Stimulated activated CD8-positive, alpha-beta memory T cell treated with anti-CD3 and anti-CD28 coated beads, Interleukin-7, amount 100 ng/mL, for 24 hours (primary cell): ENCODE measurements at places on chromosomes 7 and 10.

DNA sequence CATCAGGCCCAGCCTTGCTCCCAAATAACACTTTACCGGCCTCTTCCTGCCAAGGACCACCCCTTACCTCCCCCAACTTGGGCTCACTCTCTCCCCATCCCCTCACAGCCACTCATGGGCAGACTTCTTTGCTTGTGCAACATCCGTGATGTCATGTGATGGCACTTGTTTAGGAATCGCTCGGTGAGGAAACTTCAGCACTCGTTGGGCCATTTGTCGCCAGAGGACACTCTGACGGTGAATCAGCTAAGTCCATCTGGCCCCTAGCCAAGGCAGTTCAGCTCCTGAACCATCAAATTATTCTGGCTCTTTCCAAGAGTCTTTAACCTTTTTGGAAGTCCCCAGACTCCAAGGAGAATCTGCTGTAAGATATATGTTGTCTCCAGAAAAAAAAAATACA lies 19.2 kb downstream of the BTBD16 start:
- DNase-seq = no peak

DNA sequence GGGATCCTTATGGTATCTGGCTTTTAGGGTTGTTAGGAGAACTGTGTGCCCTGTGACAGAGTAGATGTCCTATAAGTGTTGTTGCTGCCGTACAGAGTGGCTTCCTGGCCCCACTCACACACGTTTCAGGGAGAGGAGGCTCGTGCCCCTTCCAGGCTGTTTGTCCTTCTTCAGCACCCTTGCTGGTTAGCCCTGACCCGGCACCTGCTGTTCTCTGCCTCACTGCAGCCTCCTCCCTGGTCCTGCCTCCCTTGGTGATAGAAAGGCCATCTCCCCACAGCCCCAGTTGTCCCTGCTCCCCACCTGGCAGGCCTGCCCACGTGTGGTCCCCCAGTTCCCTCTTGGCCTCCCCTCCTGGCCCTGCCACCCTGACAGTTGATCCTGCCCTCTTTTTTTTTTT lies 2.3 kb downstream of the CLIP2 start:
- no peak for DNase-seq

- no peak for DNase-seq
These were observed 26.0 kb downstream of the SPOCK2 start for GRCh38 chr10:72062382-72062781.

DNA sequence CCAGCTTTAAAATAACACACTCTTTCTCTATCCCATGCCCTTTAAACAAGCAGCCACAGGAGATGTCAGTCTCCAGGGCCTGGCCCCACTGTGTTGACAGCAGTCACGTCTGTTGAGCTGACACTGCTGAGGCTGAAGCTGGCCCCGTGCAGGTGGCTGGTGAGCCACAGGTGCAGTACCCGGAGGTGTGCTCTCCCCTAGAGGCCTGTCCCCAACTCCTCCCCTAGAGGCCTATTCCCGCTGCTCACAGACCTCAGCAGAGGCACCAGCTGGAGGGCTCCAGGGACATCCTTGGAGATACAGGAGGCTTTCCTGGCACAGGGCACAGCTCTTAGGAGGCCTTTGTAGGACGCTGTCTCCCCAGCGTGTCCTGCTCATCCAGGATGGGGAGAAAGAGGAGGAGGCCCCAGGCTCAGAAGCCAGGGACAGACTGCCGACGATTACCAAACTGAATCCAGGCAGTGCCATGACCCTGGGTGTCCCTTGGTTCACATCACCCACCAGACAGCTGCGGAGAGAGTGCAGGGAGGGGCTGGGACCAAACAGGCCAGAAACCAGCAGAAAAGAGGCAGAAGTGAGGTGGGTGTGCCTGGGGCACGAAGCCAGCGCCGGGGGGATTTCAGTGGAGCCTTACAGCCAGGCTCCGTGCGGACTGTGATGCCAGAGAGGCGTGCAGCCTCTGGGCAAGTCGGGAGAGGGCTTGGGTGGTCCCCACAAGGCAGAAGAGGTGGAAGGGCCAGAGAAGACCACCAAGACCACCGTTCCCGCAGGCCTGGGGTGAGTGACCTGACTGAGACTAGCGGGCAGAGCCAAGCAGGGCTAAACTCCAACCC lies 18.5 kb upstream of the TTYH3 start:
- no peak for DNase-seq

GRCh38 chr7:156378806-156379205 lies 261.8 kb upstream of the RNF32 start:
- no peak for DNase-seq

DNA sequence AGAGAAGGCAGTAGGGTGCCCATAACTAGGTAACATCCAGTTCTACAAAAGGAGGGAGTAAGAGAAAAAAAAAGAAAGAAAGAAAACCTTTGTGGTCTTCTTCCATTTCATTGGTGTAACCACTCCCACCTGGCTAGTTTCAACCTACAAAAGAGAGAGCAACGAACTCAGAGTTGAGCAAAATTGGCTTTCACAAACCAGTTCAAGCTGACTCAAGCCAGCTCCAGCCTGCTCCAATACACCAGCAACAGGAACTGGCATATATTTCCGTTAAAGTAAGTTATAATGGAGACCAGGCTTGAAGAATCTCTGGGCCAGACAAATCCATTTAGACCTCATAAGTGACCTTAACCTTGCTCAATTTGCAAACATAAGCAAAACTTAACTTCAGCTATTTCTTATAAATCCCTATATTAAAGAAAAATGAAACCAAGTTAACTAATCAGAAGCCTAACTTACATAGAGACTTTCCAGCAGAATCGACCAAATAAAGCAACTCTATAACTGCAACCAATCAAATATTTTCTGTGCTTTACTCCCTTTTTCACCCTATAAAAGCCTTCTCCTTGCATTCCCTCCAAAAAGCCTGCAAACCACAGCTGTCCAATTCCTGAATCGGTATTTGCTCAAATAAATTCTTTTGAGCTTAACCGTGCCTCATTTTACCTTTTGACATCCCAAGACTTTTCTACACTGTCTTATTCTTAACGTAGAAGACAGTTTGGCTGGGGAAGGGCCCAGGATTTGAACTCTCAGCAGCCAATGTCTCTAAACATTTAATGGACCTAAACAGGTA lies 10.1 kb downstream of the ANKRD22 start:
- no peak for DNase-seq

DNA sequence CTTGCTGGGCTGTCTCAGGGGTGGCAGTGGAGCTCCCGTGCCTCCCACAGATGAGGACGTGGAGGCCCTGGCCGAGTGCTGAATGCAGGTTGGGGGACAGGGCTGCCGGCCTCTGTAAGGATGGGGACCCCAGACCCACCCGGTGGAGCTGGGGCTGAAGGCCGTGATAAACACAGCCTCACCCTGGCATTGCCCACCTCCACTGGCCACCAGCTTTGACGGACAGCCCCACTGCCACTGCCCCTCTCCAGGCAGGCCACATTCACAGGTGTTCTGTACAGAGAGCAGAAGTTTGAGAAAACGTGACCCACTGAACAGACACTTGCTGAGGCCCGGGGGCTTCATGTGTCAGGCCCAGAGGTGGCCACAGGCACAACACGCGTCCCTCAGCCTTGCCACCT lies 126.2 kb downstream of the LHPP start:
- DNase-seq = no peak

DNA sequence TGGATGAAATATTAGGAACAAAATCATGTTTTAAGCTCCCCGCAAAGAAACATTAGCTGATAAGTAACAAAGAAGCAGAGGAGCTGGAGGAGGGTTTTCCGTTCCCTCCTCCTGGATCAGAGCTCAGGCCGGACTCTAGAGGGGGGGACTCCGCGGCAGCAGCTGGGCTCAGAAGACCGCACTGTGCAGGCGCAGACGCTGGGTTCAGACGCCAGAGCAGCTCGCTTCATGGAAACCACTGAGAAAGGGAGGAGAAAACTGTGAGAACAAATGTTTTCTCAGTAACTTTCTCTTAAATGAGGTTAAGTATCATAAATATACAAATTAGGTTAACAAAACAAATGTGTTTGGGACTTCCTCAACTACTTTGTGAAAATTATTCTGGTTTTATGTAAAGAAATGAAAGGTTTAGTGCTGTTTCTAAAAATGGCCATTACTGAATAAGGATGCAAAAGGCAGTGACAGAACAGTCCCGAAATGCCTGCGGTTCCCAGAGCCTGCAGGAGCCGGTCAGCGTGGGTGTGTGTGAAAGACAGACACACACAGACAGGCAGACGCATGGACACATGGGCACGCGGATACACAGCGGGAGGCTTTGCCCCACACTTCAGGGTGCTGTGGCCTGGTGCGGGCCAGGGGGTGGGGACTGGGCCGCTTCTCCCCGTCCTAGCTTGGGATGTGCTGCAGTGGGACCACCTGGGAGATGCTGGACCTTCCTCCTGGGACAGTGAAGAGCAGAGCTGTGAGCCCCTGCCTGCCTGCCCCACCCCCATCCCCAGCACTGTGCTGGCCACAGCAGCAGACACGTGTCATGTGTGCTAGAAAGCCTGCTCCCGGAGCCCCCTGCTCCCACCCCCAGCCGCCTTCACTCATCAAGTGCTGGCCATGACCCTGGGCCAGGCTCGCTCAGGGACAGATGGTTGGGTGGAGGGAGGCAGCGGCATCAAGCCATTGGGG lies 20.3 kb upstream of the ADGRA1 start:
- no peak for DNase-seq

GRCh38 chr7:136555933-136556332 lies 312.5 kb upstream of the CHRM2 start:
- DNase-seq = no peak

DNA sequence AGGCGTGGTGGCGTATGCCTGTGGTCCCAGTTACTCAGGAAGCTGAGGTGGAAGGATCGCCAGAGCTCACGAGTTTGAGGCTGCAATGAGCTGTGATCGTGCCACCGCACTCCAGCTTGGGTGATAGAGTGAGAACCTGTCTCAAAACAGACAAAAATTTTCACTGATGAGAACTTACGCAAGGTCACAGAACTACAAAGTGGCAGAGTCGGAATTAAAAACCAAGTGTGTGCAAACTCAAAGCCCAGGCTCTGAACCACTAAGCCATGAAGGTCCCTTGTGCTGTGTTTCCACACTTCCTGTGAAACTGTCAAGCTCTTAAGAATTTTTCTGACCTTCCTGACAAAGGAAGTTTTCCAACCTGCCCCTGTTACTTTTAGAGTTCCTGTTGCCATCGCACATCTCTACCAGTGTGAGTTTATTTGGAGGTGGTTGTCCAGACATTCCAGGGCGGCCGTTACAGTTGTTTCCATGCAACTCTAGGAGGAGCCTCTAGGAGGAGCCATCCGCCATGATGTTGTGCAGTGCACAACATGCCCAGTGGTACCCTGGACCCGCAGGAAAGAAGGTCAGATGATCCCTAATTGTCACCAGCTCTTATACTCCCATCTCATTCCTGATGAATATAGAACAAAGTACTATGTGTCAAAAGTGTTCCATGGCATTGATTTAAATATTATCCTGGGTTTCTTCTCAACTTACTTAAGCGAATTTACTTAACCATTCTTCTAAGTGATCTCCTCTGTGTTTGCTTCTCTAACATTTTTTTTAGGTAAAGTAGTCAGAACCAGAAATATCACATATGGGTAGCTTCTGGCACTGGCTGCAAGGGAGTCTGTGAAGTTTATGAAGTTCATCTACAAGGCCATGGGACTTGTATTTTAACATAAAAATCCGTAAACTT lies 49.0 kb upstream of the LYZL1 start:
- DNase-seq = no peak

DNA sequence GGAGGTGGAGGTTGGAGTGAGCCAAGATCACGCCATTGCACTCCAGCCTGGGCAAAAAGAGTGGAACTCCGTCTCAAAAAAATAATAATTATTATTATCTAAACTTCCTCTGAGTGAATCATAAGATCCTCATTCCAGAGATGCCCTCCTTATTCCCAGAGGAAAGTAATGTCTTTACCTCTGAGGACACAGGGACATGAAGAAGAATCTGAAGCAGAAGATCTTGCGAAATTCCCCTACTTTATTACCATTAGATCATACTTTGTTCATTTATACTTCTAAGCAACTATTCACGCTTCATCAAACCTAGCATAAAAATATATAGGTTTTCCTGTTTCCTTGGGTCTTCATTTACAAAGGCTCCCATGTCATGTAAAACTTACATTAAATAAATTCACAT lies 143.1 kb downstream of the ETV1 start:
- DNase-seq = no peak

DNA sequence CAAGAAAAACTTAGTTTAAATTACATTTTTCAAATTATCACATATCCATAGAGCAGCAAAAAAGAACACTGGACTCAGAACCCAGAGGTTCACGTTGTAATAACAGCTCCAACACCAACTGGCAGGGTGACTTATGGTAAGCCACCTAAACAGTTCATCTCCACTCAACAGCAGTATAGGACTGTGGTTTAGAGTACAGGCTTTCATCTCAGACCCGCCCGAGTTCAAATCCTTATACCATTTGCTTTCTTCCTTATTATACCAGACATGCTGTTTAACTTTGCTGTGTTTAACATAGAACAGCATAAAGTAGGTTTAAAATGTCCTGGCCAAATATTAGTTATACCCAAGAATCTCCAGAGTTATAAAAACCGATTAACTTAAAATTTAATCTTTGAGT lies 97.9 kb downstream of the ARHGAP21 start:
- DNase-seq = no peak

DNA sequence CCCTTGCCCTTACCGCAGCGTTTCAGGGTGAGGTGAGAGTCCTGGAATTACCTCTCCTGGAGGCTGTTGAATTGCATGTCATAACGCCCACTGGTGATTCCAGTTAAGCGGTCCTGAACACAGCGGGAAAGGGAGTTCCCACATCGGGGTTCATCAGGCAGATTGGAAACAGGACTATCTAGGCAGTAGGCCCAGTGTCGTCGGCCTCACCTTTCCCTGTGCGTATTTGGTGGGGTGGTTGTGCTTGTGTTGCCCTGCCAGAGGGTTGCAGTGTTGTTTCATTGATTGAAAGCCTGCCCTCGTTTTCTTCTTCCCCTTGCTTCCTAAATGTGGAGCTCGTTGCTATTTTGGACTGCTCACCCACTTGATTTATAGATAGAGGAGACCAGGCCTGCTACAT lies 10.6 kb upstream of the SUN1 start:
- no peak for DNase-seq

- DNase-seq = no peak
These were observed 197.9 kb downstream of the ARHGAP12 start for GRCh38 chr10:31730776-31731175.

GRCh38 chr10:78576276-78576675 lies 492.5 kb upstream of the ZMIZ1 start:
- no peak for DNase-seq

- no peak for DNase-seq
These were observed 1.2 kb downstream of the TPK1 start for GRCh38 chr7:144834641-144835144.

- no peak for DNase-seq
These were observed 107.1 kb downstream of the ABLIM1 start for GRCh38 chr10:114550756-114551635.

- DNase-seq = no peak
These were observed 33.2 kb downstream of the TMEM120A start for GRCh38 chr7:75961218-75961617.

DNA sequence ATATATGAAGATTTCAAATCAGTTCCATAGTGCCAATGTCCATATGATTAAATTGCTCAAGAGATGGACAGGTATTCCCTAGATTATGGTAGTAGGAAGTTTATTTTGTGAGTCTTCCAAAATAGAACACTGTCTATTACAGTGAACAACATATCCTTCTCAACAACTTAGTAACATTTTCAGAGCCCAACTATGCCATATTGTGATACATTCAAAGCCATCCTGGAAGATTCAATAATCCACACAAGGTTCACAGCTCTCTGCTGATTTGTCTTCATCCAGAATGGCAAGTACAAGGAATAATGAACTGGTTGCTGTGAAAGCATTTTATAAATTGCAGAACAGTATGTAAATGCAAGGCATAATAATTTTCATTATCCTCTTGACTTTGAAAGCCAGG lies 213.9 kb downstream of the CHRM2 start:
- DNase-seq = no peak

- no peak for DNase-seq
These were observed 234.0 kb upstream of the CXCL12 start for GRCh38 chr10:44618910-44619309.
